SK-N-SH (cell line): ENCODE measurements at places on chromosomes 7 and 10. TPM values are rescaled to one million over a fixed set of nuclear protein-coding genes. Genes with fewer than 3 reads are reported as not detected.

Gene TMEM26
- 0.05 and 0.06 TPM in 2 replicates for polyA plus RNA-seq

Gene CHST3
- 6.0 and 6.1 TPM in 2 replicates for polyA plus RNA-seq

Gene TMUB1
- polyA plus RNA-seq, result 37.8 and 60.6 TPM in 2 replicates

DNA sequence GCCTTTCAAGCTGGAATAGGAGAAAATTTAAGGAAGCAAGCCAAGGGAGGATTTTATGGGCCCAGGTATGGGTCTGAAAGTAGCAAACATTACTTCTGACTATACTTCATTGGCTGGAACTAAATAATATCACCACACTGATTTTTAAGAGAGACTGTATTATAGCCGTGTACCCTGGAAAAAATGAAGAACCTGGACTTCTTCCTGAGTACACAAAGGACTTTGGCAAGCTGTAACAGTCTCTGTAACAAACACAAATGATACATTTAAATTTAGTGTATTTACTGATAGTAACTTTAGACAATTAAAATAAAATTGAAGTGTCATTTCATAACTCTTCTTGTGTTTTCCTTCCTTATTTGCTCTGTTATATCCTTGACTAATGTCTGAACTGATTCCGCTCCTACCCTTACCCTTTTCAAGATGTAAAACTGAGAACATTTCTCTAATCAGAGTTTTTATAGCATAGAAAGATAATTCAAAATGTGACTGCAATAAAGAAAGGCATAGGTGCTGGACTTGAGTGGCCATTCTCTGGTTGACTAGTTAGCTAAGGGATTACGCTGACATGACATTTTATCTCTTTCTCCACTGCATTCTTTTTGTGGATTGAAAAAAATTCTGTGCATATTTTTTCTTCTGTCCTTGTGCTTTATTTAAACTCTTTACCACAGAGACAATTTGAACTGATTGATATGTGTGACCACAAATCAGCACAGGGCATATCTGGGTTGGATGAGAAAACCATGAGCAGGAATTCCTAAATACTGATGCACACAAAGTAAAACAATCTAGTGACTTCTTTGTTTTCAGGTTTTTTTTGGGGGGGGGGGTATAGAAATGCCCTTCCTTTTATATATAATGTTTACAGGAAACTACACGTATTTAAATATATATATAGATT, 349.7 kb downstream of the MDFIC start:
- H3K27ac ChIP-seq, result no peak overlapping the region
- no peak overlapping the region for H3K4me3 ChIP-seq
- no peaks in the 10 kb centered on the region; the same call in 1 of the 2 replicates for H3K4me1 ChIP-seq
- no peaks in the 10 kb centered on the region for H3K36me3 ChIP-seq
- DNase-seq, result no peak
- peaks cover 5% of the 10 kb centered on the region; the same call in 1 of the 2 replicates for H3K27me3 ChIP-seq

GRCh38 chr7:143008007-143008901, 18.7 kb downstream of the OR9A2 start:
- no peaks in the 10 kb centered on the region for H3K36me3 ChIP-seq
- H3K4me3 ChIP-seq, result no peak overlapping the region; the same call in 1 of the 2 replicates
- H3K4me1 ChIP-seq, result 0 out of 2 replicates have a peak, but pooled peaks cover under 1% of the 10 kb centered on the region
- H3K27ac ChIP-seq, result no peak overlapping the region

DNA sequence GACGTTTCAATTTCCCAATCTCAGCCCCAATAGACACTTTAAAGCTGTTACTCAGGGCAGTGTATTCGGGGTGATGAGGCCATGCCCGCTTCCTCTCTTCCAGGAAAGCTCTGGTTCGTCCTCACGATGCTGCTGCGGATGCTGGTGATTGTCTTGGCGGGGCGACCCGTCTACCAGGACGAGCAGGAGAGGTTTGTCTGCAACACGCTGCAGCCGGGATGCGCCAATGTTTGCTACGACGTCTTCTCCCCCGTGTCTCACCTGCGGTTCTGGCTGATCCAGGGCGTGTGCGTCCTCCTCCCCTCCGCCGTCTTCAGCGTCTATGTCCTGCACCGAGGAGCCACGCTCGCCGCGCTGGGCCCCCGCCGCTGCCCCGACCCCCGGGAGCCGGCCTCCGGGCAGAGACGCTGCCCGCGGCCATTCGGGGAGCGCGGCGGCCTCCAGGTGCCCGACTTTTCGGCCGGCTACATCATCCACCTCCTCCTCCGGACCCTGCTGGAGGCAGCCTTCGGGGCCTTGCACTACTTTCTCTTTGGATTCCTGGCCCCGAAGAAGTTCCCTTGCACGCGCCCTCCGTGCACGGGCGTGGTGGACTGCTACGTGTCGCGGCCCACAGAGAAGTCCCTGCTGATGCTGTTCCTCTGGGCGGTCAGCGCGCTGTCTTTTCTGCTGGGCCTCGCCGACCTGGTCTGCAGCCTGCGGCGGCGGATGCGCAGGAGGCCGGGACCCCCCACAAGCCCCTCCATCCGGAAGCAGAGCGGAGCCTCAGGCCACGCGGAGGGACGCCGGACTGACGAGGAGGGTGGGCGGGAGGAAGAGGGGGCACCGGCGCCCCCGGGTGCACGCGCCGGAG, 2.6 kb downstream of the GJD4 start:
- no peaks in the 10 kb centered on the region for H3K36me3 ChIP-seq
- peak overlapping the region; percentile 19; the same call in 1 of the 2 replicates for H3K4me3 ChIP-seq
- peaks cover 9% of the 10 kb centered on the region; the same call in 1 of the 2 replicates for H3K4me1 ChIP-seq
- DNase-seq, result peak; percentile 71
- H3K27me3 ChIP-seq, result peaks cover 6% of the 10 kb centered on the region

GRCh38 chr7:33936503-33936902, 31.2 kb downstream of the BMPER start:
- no peaks in the 10 kb centered on the region for H3K27me3 ChIP-seq
- H3K27ac ChIP-seq, result no peak overlapping the region
- H3K36me3 ChIP-seq, result no peaks in the 10 kb centered on the region
- peaks cover 19% of the 10 kb centered on the region for H3K4me1 ChIP-seq

GRCh38 chr10:86613905-86614304, 40.4 kb upstream of the OPN4 start:
- no peak overlapping the region for H3K4me3 ChIP-seq
- no peaks in the 10 kb centered on the region for H3K4me1 ChIP-seq
- DNase-seq, result no peak
- H3K27ac ChIP-seq, result no peak overlapping the region
- no peaks in the 10 kb centered on the region for H3K27me3 ChIP-seq

DNA sequence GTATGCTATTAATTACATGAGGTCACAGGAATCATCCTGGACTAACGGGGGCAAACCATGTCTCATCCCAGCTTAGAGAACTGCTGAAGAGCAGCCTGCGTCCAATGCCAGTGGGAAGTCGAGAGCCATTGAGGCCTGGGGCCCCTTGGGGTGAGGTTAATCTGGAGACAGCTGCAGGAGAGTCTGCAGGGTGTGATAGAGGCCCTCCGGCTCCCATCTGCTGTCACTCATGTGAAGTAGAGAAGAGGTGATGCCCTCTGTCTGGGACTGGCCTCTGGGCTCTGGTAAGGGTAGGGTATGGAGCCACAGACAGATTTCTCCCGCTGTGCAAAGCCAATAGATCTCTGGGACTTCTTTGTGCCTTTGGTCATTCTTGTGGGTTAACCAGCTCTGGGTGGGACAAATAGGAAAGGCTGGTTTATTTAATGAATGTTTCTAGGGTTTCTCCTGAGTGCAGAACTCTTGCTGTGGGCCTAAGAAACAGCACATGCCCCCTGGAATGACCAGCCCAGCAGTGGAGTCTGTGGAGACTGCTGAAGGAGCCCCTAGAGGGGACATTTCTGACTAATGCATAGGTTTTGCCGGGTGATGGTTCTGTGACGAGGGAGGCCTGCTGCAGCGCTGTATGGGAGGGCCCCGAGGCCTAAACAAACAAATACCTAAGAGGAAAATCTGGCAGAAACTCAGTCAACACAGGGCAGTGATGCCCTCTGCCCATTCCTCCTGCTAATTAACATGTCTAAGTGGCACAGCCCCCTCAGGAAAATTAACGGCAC, 34.5 kb downstream of the CRHR2 start:
- no peaks in the 10 kb centered on the region for H3K27me3 ChIP-seq
- no peak overlapping the region for H3K27ac ChIP-seq
- no peaks in the 10 kb centered on the region for H3K4me1 ChIP-seq
- H3K36me3 ChIP-seq, result peaks cover 14% of the 10 kb centered on the region
- peak; percentile 29 for DNase-seq

DNA sequence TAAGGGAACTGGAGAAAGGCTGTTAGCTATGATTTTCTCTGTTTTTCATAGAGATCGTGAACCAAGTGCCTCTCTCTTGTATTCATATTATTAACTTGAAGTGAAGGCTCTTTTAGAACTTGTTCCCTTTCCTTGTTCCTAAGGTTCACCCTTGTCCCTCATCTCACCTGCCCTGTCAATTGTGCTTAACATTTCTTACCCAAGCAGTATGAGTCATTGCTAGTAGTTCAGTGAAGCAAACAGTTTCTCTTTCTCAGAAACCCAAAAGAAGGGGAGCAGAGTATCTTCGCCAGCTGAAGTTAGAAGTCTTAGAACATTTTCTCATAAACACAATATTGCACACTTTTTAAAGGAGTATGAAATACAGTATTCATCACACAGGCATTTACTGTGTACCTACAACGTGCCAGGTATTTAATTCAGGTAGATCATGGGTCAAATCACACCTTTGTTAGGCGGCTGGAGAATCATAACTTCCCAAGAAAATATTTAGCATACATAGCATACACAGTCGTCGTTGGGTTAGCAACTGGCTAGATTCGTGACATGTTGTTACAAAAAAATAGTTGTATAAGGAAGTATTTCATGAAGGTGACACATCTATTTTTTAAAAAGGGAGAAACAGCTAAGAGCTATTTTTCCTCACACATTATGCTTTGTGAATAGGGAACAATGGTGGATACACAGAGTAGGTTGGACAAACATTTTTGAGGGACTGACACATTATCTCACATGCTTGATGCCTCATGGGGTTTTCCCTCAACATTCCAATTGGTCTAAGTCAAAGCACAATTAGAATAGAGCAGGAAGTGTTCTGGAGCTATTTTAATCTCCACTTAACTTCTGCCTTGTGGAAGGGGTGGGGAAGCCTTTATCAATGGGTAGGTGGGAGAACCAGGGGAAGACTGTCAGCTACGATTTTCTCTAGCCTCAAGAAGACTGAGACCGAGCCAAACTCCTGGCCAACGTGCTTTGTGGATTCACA, 13.2 kb downstream of the HDAC9 start:
- no peaks in the 10 kb centered on the region for H3K27me3 ChIP-seq
- H3K27ac ChIP-seq, result peak overlapping the region; percentile 99
- no peak for DNase-seq
- peak overlapping the region; percentile 49; the same call in 1 of the 2 replicates for H3K4me3 ChIP-seq
- peaks cover 13% of the 10 kb centered on the region for H3K4me1 ChIP-seq

GRCh38 chr7:24824400-24824799, 67.1 kb upstream of the GSDME start:
- no peak overlapping the region for H3K4me3 ChIP-seq
- peak overlapping the region; percentile 50; the same call in 1 of the 2 replicates for H3K27ac ChIP-seq
- peaks cover 55% of the 10 kb centered on the region for H3K4me1 ChIP-seq
- H3K36me3 ChIP-seq, result peaks cover 17% of the 10 kb centered on the region
- DNase-seq, result no peak
